Epithelial cell of proximal tubule (primary cell): ENCODE measurements at places on chromosomes 3 and 15. TPM values are rescaled to one million over a fixed set of nuclear protein-coding genes. Genes with fewer than 3 reads are reported as not detected.

DZIP1L gene
- total RNA-seq, result 5.9 and 9.7 TPM in 2 replicates

VIPR1 gene
- total RNA-seq, result 0.43 TPM in 1 of 2 replicates, not detected in the other

SYNPR gene
- total RNA-seq, result not detected in 2 replicates

RASL12 gene
- not detected in 2 replicates for total RNA-seq

RUBCN gene
- 24.6 and 42.0 TPM in 2 replicates for total RNA-seq

TRAIP gene
- total RNA-seq, result 17.1 and 18.9 TPM in 2 replicates

VPS33B gene
- total RNA-seq, result 16.0 and 17.3 TPM in 2 replicates

PTX3 gene
- 6.1 and 24.2 TPM in 2 replicates for total RNA-seq

NOX5 gene
- under 0.01 and 0.06 TPM in 2 replicates for total RNA-seq

LOXL1 gene
- 48.7 and 120 TPM in 2 replicates for total RNA-seq
